ENCODE measurements at places on chromosomes 3 and 15. TPM values are rescaled to one million over a fixed set of nuclear protein-coding genes. Genes with fewer than 3 reads are reported as not detected.

- DNase-seq, result no peak
Measured at GRCh38 chr15:81942157-81942556, 103.7 kb downstream of the MEX3B start.

- DNase-seq, result no peak
Measured at GRCh38 chr15:99502182-99502581, 63.6 kb upstream of the MEF2A start.

DNA sequence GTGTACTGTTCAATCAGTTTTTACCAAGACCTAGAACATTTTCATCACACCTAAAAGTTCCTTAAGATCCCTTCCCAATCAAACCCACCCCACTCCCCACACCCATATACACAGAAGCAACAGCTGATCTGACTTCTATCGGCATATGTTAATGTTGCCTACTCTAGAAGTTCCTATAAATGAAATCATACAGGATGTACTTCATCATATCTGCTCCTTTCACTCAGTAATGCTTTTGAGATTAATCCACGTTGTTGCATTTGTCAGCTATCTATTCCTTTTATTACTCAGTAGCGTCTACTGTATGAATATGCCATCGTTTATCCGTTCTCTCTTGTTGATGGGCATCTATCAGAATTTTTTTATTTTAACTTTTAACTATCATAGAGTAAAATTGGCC is 14.3 kb upstream of the FILIP1L start:
- DNase-seq, result no peak

- no peak for DNase-seq
Measured at GRCh38 chr3:184937611-184938010, 125.6 kb downstream of the VPS8 start.

- DNase-seq, result no peak
Measured at GRCh38 chr15:42153874-42154211, 2.6 kb downstream of the PLA2G4F start.

DNA sequence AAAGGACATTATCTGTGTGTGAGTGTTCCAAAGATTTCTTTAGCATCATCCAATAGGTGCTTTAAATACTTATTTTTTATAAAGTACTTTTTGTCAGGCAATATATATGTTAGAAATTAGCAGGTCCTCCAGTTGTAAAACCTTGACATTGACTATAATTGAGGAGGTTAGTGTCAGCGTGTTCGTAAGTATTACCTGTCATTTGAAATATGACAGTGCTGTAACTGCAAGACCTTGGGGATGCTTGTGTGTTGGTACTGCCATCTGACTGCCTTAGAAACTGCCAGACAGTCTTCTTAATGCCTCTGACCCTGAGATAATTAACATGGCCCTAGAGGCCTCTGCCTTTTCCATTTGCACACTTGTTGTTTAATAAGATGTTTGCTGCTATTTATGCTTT is 170.7 kb downstream of the NAALADL2 start:
- no peak for DNase-seq

DNA sequence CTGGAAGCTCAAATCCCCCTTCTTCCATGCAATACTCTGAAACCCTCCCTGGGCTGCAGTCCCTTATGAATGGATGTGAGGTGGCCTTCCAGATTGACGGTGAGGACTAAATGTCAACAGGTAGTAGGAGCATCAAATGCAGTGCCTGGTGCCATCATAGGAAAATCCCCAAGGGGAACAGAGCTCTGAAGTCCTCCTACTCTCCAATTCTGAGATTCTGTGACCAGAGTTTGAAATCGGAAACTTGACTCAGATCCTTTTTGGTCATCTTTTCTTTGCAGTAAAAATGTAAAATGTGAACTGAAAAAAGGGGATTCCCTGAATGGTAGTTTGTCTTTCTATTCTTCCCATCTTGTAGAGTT is 68.8 kb upstream of the TJP1 start:
- no peak for DNase-seq

- DNase-seq, result no peak
Measured at GRCh38 chr3:69684309-69684961, 54.8 kb upstream of the MITF start.

DNA sequence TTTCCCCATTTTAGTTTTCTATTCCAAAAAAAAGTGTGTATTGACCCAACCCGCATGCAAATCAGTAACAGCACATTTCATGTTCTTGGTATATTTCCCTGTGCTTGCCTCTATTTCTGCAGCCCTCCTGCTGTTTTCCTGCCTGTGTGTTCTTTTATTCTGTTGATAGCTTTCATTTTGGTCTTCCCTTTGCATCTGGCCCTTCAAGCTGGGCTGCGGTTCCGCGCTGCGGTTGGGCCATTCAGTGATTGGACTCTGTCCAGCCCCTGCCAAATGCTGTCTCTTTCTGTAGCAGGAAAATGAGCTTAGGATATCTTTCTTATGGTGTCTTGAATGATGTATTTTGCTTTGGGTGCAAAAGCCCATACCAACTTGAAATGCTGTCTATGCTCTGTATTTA is 49.9 kb downstream of the ZNF621 start:
- DNase-seq, result no peak

- DNase-seq, result no peak
Measured at GRCh38 chr15:30783019-30783418, 120.7 kb upstream of the FAN1 start.

- no peak for DNase-seq
Measured at GRCh38 chr3:196087906-196088305, 6.0 kb upstream of the TFRC start.

BNC1 gene
- total RNA-seq, result not detected

RAD54L2 gene
- total RNA-seq, result 32.3 TPM

NTRK3 gene
- total RNA-seq, result 12.3 TPM

Measured in WTC11 (cell line).